ENCODE measurements at places on chromosomes 6 and 20.

GRCh38 chr6:155432293-155432692 lies 23.3 kb downstream of the NOX3 start:
- no peak for DNase-seq

DNA sequence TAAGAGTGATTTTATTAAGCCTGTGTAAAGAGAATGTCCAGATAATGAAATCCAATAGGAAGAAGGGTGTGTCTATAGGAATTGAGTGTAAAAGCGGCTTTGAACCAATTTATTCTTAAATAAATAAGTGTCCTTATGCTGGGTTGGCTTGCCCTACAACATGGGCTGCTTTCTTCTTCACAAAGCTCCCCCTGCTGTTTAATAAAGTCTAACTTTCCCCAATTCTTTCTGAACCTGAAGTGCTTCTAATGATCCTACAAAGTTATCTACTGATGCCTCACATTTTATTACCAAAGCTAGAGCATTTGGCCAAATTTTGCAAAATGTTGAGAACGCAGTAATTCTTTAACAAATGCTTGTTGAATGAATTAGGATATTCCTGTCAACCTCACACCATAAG lies 36.3 kb upstream of the SIRT5 start:
- DNase-seq: no peak

- no peak for DNase-seq
Observed at GRCh38 chr20:50423758-50424157, 86.4 kb upstream of the PTPN1 start.

- no peak for DNase-seq
Observed at GRCh38 chr6:15280028-15280427, 34.2 kb downstream of the JARID2 start.

DNA sequence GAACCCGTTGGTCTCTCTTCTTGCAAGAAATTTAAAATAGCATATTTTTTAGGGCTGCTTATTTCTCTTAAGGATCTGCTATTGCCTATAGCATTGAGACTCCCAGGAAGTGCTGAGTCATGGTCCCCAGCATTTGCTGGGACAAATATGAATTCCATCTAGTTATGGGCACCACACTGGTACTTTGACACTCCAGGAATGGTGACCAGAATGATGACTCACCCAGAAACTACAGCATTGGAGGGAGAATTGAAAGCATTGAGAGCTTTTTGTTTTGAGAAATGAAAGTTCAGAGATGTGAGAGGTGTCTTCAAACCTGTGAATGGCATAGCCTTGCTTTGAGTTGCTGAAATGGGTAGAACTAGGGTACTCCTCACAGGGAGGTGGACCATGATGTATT lies 699.7 kb downstream of the DHX35 start:
- no peak for DNase-seq

- no peak for DNase-seq
Observed at GRCh38 chr6:170017603-170018320, 266.3 kb downstream of the ERMARD start.

- DNase-seq: no peak
Observed at GRCh38 chr6:12761376-12762115, 45.0 kb downstream of the PHACTR1 start.

DNA sequence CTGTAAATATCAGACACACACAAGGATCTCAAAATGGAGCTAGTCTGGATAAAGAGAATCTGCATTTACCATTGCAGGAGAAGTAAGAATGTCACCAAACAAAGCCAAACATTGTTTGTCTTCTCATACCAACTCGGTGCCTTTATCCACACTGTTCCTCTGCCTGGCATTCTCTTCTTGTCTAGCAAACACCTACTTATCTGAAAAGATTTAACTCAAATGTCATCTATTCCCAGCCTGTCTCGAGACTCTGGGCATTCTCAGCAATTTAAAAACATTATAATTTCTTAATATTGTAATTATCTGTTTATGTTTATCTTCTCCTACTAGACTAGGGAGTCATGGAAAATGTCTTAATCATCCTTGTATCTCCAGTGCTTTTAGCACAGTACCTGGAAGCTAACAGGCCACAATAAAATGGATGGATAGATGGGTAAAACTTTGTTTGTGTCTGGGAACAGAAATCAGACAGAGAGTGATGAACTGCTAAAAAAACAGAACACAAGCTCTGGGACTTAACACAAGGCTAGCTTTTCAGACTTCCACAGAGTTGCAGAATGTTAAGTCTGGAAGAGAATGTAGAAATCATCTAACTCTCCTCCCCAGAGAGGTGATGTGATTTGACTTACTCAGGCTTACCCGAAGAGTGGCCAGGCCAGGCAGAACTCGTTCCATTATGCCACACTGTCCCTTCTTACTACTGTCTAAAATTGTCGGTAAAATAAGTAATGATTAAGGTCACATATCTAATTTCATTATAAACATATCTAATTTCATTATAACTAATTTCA lies 42.3 kb upstream of the FAM83C start:
- no peak for DNase-seq

- DNase-seq: no peak
Observed at GRCh38 chr6:27894839-27895762, 17.1 kb downstream of the OR2B2 start.

DNA sequence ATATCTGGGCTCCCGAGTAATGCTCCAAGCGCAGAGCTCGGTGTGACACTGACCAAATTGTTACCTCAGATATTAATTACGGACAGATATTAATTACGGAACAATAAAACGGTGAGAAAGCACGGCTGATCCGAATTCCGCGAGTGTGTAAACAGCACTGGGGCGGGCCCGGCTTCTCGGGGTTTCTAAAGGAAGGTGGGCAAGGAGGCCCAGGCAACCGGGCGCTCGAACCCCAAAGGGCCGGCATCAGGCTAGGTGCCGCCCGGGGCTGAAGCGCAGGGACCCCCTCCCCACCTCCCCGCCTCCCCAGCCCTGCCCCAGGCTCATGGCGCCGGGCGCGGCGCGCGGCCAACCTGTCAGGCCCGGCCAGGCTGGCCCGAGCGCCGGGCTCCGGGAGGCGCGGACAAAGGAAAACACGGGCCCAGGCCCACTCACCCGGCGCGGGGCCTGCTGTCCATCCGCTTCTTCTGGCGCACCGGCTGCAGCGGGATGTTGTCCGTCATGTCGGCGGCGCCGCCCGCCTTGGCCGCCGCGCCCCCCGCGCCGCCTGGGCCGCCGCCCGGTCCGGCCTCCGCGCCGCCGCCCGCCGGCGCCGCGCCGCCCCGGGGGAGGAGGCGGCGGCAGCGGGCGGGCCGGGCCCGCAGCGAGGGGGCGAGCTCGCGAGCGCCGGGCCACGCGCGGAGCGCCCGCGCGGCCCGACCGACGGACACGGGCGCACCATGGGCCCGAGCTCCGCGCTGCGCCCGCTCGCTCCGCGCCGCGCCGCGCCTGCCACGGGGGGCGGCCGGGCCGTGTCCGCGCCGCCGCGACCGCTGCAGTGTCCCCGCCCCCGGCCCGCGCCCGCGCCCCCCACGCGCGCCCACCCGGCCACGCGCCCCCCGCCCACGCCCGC lies at the start of gene ATP9A:
Gene ATP9A, minus strand, starts transcription at position 524 of the 892 bp plus-strand sequence. Its CDS starts 21 bp downstream, at position 503.
- no peak for DNase-seq

DNA sequence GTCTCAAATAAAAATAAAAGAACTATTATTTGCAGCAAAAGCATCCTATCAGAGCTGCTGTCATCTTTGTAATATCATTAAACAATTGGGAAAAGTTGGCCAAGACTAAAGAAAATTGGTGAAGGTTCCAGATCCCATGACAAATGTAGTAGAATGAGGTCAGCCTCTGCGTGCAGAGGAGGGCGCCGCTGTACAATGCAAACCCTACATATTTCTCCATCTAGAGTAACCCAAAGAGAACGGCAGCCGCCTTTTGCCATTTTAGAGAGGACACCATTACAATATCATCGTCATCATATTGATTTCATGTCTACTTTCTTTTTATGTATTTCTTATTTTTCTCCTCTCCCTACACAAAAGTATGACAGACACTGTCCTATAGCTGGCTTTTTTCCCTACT lies 59.5 kb downstream of the ZMYND8 start:
- no peak for DNase-seq

DNA sequence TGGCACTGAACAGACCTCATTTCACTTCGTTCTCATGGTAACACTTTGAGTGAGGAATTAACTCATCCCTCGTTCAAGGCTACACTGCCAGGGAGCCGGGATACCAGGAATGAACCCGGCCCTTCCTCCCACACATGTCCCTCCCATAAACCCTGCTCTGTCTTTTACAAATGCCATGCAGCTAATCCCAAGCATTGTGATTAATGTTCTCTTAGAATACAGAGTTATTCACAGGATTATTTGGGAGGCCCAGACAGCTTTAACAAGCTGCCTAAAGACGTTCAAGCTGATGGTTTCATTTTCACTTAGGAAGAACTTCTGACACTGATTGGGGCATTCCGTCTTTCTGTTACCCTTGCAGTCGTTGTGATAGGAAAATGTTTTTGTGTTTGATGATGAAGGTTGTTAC lies 42.5 kb upstream of the CD83 start:
- DNase-seq: no peak

Measured in omental fat pad (tissue), 4 donors.